Retina (tissue), 1 donor: ENCODE measurements at places on chromosomes 1 and 21.

DNA sequence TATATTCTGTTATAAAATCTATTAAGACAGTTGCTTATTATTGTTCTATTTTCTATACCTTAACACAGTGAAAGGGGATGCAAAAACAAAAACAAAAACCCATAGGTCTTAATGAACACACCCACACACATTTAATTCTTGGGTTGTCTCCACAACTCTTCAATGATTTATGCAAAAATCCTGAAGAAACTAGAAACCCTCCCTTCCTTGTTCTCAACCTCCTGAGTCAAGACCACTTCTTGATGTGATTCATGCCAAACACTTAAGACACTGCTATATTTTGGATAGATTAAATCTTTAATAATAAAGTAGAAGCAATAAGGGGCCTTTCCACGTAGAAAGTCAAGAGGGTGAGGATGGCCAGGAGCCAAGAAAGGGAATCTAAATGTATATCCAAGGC is 23.4 kb downstream of the SCAF4 start:
- DNase-seq, result no peak

- no peak for DNase-seq
Measured at GRCh38 chr21:43983860-43984420, 28.2 kb upstream of the TRAPPC10 start.

- DNase-seq, result no peak
Measured at GRCh38 chr1:167562702-167563101, 9.1 kb upstream of the CREG1 start.

- DNase-seq, result no peak
Measured at GRCh38 chr1:173202424-173203145, 4.5 kb downstream of the TNFSF4 start.

GRCh38 chr1:207875532-207875931 is 35.4 kb downstream of the CD34 start:
- DNase-seq, result no peak

- DNase-seq, result no peak
Measured at GRCh38 chr1:57612833-57613232, 189.0 kb upstream of the DAB1 start.

DNA sequence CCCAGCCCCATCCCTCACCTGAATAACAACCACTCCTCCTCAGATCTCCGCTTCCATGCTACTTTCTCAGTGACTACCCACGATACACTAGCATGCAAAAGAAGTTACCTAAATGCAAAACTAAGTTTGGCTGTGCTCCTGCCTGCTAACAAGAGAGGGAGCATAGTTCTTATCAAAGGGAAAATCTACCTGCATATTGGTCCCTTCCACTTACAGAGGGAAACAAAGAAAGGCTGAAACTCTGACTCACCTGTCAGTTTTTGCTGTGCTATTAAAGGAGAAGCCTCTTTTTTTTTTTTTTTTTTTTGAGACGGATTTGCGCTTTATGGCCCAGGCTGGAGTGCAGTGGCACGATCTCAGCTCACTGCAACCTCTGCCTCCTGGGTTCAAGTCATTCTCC is 43.8 kb upstream of the RAVER2 start:
- DNase-seq, result no peak

- DNase-seq, result no peak
Measured at GRCh38 chr1:69363236-69363635, 204.5 kb upstream of the LRRC7 start.

DNA sequence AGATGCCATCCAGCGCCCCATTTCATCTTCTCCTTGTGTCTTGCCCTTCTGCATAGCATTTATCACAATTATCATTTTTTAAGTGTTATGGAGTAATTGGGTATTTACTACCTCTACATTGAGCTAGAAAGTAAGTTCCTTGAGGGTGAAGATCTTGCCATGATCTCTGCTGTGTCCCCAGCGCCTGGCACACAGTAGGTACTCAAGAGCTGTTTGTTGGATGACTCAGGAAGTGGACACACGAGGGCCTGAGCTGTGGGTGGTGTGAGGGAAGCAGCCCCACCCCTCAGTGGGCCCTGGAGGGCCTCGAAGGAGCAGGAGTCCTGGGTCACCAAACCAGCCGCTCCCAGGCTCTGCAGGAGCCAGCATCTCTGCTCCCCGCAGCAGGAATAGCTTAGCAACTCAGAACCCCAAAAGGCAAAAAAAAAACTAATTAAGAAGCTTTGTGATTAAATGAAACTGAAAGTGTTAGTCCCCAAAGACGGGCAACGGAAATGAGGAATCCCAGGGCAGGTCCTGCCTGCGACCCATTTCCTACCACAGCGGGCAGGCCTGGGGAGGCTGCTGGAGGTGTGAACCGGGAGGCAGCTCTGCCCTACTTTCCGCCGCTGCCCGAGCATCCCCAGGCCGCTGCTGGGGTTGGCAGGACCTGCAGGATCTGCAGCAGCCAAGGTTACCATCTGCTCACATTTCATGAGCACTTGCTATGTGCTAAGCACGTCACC is 87.7 kb downstream of the LACTBL1 start:
- DNase-seq, result no peak

- no peak for DNase-seq
Measured at GRCh38 chr1:22452481-22452957, 868 bp downstream of the ZBTB40 start.

GRCh38 chr1:214551436-214552173 is at the start of gene PTPN14:
PTPN14 (minus strand) TSS chr1:214551602; CDS start chr1:214464803, 86,799 bp downstream.
- peak; percentile 86 for DNase-seq

DNA sequence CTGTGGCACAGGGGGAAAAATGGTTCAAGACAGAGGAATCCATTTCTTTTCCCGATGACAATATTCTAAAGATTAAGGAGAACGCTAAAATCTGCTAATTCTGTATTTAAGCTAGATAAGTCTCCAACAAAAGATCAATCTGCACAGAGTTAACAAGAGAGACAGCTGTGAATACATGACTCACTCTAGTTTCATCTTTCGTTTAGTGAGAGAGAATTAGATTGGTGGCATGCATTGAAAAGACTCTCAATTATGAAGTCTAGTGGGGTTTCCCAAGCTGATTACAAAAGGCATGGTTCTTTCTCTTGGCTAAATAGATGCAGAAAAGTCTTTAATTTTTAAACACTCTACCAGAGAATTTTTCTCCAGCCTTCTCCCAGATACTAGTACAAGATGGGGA is 34.4 kb downstream of the CAPN9 start:
- DNase-seq, result no peak

DNA sequence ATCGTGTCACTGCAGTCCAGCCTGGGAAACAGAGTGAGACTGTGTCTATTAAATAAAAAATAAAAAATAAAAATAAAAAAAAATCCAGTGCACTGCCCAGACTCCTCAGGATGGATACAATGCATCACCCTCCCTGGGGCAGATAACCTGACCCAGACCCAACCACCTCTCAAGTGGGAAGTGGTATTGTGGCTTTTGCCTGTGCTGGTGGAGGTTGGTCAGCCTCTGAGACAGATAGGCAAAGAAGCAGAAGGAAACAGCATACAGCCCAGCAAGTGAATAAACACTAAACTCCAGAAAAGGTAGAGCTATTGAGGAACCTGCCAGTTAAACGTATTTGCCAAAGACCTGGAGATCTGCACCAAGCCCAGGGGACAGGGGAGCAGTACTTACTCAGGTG is 22.0 kb downstream of the HHIPL2 start:
- no peak for DNase-seq

DNA sequence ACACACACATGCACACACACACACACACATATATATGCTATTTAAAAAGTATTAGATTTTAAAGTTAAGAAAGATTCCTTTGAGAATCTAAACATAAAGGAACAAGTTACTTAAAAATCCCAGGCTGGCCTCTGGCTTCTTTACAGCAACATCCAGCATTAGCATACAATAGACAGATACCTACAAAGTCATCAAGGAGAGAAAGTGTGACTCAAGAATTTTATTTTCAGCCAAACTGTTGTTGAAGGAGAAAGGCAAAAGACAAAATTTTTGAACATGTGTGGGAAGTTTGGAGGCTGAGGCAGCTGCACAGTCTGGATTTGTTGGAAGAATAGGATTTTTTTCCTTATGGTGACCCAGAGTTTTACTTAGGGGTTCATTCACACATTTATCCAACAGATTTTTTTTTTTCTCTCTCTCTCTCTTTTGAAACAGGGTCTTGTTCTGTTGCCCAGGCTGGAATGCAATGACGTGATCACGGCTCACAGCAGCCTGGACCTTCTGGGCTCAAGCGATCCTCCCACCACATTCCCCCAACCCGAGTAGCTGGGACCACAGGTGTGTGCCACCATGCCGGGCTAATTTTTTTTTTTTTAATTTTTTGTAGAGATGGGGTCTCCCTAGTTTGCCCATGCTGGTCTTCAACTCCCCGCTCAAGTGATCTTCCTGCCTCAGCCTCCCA is 24.0 kb upstream of the SPOCD1 start:
- no peak for DNase-seq

DNA sequence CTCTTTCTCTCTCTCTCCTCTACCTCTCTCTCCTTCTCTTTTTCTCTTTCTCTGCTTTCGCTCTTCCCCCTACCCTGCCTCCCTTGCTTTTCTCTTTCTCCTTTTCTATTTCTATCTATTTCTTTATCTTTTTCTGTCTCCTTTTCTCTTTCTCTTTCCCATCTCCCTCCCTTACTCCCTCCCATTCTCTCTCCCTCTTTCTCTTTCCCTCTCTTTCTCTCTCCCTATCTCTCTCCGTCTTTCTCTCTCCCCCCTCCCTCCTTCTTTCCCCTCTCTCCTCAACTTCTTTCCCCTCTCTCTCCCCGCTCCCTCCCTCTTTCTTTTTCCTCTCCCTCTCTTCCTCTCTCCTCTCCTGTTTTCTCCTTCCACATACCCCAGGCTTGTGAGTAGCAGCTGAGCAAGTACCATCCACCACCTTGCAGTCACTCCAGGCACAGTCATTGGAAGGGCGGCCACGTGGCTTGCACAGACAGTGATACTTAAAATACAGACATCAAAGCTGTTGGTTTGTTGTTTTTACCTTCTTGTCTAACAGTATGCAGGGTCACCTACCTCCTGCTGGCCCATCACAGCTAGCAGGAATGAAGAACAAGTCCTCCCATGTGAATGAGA is 209.1 kb upstream of the COA6 start:
- DNase-seq, result no peak

GRCh38 chr1:106292130-106292529 is 764.3 kb upstream of the PRMT6 start:
- no peak for DNase-seq

- DNase-seq, result no peak
Measured at GRCh38 chr1:13935336-13935735, 235.3 kb downstream of the PRDM2 start.

GRCh38 chr1:192059407-192059806 is 98.9 kb upstream of the RGS18 start:
- DNase-seq, result no peak

DNA sequence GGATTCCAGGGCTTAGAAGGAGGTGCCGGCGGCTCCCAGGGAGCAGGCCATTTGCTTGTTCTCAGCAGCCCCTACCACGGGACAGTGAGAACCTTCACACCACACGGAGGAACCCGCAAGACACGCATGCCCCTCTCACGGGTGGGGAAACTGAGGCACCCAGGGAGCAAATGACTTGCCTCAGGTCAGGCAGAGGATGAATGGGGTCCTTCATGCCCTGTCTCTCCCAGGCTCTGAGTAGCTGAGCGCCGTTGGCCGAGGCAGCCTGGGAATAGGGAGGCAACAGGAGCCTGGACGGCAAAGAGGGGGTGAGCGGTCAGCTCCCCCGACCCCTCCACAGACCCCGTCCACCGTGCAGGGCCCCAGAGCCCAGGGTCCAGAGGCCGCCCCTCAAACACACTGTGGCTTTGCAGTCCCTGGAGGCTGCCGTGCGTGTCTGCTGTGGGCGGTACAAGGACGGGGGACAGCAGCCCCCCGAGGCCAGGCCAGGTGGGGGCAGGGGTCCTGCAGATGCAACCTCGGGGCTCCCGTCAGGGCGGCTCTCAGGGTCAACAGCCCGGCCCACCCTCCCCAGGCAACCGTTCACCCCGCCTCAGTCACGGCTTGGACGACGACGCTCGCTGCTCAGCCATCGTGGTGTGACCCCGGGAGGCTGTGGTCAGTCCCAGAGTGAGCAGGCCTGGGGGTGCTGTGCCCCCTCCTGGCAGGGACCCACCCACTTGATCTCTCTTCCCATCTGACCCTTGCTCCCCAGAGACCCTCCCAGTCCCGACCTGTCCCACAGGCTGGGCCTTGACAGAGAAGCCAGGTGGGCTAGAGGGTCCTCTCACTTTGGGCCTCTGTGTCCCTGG is 15.8 kb upstream of the COL6A2 start:
- DNase-seq, result no peak

- peak; percentile 80 for DNase-seq
Measured at GRCh38 chr1:44802306-44803061, 2.3 kb downstream of the PLK3 start.

- DNase-seq, result no peak
Measured at GRCh38 chr1:98793136-98793535, 131.6 kb downstream of the SNX7 start.

GRCh38 chr1:183968386-183968785 is 69.1 kb downstream of the COLGALT2 start:
- no peak for DNase-seq

DNA sequence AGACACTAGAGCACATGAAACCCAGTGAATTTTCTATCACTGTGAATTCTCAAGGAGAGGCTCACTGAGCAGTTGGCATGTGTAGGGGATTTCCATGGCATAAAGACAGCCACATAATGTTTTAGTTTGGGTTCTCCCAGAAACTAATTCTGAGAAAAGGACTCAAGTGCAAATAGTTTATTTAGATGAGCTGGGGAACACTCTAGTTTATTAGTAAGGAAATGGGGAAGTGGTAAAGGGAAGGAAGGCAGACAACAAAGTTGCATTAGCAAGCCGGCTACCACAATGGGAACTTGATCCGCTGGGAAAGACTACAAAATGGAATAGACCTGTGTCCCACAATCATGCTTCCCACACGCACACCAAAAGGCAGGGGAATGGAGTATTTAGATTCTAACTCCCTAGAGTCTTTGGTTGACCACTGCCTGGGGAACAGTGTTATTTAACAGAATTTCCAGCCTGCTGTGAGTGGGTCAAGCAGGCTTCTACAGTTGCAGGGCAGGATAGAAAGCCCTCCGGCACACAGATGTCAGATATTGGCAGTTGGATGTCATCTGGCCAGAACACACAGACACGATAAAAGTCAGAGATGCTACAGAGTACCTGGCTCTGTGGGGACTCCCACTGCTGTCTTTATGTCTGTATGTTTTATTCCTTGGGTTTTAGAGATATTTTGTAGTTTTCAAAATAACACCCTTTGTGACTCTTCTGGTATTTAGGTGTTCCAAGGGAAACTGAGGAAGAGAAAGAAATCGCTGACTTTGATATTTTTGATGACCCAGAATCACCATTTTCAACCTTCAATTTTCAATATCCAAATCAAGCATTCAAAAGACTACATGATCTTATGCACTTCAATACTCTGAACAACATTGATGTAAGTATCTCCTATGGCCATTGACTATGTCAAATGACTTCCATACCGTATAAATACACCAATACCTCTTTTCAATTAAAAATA is 150.1 kb downstream of the PLA2G4A start:
- no peak for DNase-seq

DNA sequence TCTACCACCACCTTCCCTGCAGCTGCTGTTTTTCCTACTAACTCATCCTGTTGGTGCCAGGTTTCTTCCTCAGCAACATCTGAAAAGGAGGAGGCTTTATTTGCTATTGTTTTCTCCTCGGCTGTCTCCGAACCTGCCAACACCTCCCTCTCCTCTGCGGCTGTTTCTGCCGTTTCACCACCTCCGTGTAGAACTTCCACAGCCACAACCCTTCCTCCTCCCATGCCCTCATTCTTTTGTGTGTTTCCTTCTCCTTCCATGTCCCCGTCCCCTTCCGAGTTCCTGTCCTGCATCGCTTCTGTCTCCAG is 59.0 kb upstream of the LRRC53 start:
- DNase-seq, result no peak
